ENCODE measurements at places on chromosomes 1 and 21.

DNA sequence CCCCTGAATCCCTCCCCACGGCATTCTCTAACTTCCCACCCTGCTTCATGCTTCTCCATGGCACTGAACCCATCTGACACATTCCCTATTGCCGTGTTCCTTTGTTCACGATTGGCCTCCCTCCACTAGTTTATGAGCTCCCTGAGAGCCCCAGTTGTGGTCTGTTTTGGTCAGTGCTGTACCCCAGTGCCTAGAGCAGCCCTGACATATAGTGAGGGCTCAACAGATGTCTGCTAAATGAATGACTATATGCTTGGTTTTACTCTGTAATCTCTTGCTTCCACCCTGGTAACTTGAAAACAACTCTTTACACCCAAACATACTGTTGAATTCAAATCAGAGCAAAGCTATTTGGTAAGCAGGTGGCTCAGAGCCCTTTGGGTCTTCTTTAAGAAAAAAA lies 171.1 kb upstream of the EDN2 start:
- no peak for DNase-seq

- no peak for DNase-seq
These were observed 230.8 kb downstream of the NEGR1 start for GRCh38 chr1:72051538-72051937.

DNA sequence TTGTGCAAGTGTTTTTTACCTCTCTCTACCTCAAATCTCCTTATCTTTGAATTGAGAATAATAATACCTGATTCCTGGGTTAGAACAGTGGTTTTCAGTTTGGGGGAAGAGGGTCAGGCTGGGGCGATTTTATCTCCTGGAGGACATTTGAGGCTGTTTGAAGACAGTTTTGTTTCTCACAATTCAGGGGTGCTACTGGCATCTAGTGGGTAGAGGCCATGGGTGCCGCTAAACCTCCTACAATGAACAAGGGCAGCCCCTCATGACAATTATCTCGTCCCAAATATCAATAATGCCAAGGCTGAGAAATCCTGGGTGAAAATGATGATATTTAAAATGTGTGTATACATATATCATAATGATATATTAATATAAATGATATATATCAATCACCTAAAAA lies 139.1 kb upstream of the USH2A start:
- no peak for DNase-seq

DNA sequence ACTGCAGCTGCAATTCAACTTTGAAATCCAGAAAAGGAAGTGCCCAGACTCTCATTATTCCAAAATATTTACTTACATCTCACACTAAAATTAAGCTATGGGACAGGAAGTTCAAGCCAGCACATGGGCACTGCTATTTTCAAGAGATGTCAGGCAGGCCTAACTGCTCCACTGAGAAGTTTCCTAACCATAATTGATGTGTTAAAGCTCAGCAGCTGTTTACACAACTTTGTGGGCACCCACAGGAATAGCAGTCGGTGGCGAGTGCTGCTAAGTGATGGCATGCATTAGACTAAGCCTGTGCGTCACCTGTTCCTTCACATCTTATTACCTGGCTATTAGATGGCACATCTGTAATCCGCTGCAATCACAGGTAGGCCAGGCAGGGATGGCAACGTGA lies 303.3 kb upstream of the DAB1 start:
- no peak for DNase-seq

GRCh38 chr1:222592171-222592570 lies 2.4 kb upstream of the TAF1A start:
- peak; percentile 14 for DNase-seq

DNA sequence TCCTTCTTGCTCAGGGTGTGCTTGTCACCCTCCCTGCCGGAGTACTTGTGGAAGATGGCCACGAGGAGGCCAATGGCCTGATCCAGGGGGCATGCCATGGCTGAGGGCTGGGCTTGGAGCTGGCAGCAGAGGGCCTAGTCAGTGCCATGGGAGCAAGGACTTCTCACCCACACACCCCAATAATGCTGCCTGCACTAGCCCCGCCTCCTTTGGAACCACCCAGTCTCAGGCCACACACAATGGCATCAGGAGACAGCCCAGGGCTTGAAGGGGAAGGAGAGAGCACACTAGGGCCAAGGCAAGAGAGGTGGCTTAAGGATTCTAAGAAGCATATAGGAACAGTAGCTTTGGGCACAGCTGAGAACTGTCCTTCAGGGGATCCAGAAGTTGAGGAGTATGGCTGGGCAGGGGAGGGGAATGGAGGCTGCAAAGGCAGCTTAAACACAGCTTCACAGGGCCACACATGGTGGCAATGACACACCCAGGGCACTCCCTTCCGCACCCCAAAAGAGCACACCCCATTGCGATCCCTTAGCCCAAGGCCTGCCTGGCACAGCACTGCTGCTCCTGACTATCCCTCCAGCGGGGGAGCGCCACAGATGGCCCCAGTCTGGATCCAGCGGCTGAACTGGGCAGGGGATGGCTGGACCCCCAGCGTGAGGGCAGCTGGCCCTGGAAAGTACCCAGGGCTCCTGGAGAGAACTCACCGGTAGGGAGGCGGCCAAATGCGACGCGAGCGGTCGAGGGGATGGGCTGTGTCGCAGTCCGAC lies at the start of gene S100A6:
Gene S100A6, minus strand, starts transcription at position 750 of the 770 bp plus-strand sequence. Its CDS starts 652 bp downstream, at position 98.
- DNase-seq: peak; percentile 28

DNA sequence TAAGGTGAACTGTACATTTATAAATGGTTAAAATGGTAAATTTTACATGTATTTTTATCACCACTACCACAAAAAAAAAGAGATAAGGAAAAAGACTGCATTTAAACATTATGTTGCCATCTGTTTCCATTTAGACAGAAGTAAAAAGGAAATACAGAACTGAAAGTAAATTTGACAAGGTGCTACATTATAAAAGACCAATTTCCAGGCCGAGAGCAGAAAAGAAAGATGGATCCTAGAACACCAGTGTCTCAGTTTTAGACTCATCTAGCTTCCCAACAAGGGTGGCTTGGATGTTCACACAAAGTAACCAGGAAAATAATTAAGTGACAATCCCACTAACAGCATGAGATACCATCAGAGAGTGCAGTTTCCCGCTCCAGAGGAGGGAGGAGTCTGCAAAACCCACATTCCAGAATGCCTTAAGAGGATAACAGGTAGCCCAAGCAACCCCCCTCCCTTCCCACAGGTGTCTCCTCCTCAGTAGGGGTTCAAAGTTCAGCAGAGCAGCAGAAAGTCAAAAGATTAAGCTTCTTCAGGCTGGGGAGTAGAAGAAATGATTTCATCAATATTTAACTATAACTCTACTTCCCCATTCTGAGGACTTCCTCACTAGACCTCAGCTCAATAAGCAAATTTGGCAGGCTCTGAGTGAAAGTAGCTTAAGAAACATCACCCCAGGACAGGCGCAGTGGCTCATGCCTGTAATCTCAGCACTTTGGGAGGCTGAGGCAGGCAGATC lies 11.8 kb downstream of the TPM3 start:
- no peak for DNase-seq

GRCh38 chr1:113141650-113142473 lies 68.9 kb downstream of the LRIG2 start:
- peak; percentile 71 for DNase-seq

GRCh38 chr21:44441581-44442265 lies 13.6 kb upstream of the LRRC3 start:
- DNase-seq: no peak

DNA sequence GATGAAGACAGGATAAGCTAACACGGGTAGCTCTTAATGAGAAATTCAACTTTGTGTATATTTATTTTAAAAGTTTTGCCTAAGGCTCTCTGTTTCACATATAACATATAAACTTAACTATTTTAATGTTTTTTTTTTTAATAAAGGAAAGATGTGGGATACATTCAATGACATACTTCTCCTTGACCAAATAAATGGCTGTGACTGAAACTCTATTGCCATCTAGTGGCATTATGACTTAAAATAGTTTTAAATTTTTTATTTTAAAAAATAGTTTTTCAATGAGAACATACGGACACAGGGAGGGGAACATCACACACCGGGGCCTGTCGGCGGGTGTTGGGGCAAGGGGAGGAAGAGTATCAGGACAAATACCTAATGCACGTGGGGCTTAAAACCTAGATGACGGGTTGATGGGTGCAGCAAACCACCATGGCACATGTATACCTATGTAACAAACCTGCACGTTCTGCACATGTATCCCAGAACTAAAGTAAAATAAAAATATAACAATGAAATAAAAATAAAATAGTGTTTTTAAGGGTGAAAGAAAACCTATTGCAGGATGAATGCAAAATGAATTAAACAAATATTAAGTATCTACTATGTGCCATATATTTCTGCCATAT lies 83.4 kb downstream of the LYST start:
- DNase-seq: peak; percentile 51

- DNase-seq: peak; percentile 99
These were observed 97.8 kb upstream of the ADGRL2 start for GRCh38 chr1:81702903-81703302.

GRCh38 chr21:33109574-33110339 lies 39.8 kb downstream of the OLIG1 start:
- no peak for DNase-seq

DNA sequence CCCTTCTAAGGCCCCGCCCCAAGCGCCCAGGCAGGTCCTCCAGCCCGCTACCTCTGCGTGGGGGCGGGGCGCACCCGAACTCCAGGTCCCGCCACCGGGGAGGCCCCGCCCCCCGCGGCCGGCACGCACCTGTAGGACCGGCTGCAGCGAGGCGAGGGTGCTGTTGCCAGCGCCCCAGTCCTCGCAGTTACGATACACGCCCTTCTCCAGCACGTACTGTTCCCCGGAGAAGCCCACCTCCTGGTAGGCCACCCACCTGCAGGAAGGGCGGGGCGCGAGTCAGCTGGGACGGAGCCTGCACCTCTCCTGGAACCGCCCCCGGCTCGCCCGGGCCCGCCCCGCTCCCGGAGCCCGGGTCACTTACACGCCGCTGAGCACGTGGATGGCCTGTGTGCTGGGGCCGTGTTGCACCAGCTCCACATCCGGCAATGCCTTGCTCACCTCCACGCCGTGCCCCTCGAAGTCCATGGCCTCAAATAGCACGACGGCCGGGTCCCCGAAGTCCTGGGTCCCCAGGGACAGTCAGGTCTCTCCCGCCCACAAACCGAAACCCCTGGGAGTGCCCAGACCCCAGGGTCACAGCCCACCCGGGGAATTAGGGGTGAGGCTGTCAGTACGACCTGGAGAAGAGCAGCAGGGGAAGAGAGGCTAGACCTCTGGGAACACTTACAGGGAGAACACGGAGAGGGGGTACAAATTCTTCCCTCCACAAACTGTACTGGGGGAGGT lies 17.3 kb downstream of the CRYBG2 start:
- no peak for DNase-seq

DNA sequence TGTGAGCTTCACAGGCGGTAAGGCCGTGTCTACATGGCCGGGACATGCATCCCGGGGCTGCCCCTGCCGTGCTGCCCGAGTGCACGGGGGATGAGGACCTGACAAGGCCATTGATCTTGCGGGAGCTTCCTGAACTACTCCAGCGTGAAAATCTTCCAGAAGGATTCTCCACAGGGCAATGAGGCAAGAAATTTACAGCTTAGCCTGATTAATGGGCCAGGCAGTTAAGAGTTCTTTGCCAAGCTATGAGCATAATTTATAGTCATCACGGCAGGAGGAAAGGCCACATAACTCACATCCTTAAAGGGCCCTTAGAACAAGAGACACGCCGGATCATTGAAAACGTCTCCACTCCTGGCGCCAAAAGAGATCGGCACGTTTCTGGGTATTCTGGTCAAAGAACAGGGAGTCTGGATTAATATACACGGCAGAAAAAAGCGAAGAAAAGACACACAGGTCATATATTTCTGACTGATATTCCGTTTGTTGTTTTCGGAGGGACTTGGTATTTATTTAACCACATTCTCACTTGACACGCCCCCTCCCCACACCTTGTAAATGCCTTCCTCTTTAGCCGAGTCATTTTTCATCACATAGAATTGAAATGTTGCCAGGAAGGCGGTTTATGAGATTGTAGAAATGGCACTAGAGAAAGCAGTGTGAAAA lies 180.5 kb downstream of the DYRK1A start:
- DNase-seq: no peak

DNA sequence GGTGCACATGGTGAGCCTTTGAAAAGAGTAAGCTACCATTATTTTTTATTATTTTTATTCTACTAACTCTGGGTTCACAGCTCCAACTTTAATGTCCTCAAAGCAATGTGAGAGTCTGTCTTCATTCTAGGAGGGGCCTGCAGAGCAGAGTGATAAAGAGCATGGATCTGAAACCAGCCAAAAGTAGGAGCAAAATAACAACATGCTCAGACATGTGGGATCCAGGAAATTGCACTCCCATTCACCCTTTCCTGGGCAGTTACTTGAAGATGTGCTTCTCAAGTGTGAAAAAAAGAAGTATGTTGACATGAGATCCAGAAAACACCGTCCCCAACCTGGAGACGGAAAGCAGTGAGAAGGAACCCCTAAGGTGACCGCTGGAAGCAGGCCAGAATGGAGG lies 8.7 kb upstream of the LIN28A start:
- no peak for DNase-seq

DNA sequence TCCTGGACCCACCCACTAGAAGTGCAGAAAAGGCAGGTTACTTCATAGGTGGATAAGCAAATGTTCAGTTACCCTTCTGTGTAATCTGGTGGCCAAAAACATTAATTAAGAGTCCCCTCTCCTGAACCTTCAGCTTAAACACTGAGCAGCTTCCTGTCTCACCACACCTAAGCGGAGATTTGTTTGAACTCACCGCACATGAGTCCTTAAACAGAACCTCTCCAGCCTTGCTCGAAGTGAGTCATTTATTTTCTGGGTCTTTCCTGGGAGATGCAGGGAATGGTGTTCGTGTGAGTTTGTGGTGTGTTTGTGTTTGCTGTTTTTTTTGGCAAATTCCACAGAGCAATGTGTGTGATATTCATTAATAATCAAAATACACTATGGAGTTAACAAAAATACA lies 7.6 kb upstream of the FNBP1L start:
- no peak for DNase-seq

GRCh38 chr1:171794085-171794484 lies 12.6 kb downstream of the METTL13 start:
- peak; percentile 54 for DNase-seq

DNA sequence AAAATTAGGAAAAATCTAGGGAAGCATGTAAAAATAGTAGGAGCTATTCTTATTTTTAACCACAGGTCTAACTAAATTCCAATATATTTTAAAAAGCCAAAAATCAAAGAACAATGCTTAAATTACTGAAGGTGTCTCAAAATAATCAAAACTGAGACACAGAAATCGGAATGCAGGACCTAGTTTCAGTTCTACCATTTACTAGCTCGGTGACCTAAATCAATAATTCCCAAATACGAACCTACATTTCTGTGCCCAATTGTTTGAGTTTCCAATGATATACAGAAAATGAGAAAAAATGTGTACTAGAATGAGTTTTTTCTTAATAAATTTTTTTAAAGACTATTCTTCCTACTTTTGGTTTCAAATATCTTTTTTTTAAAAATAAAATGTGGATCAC lies 37.4 kb downstream of the ANKRD13C start:
- DNase-seq: no peak

DNA sequence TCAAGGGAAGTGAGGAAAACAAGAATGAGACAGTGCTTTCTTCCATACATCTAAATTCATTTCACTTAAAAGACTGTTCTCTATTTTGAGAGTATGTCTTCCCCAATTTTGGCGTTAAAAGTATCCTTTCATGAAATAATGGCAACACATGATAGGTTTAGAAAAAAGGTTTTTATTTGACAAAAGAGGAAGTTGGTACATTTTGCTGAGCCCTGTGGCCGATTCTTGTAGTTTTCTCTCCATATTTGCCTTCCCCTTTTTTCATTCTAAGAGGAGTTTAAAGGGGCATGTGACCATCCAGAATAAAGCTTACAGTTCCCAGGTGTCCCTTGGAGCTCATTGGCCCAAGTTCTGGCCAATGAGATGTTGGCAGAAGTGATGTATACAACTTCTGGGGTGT lies 140.4 kb upstream of the KCNE2 start:
- no peak for DNase-seq
